ENCODE measurements at places on chromosomes 3 and 15.

DNA sequence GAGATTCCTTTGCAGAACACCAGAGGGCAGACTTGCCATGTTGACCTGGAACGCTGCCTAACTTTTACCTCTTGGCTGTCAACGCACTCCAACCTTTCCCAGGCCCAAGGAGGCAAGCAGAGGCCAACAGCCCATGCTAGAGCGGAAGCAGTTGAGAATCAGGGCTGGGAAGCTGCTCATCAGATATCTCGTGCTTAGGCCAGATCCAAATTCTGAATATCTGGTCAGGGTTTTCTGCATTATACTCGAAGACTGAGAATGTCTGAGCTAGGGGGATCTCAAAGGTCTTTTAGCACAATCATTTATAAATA, 2.5 kb downstream of the XIRP1 start:
- DNase-seq = peak; percentile 15

- DNase-seq = no peak
Measured at GRCh38 chr3:48993834-48994233, 3.8 kb downstream of the P4HTM start.

DNA sequence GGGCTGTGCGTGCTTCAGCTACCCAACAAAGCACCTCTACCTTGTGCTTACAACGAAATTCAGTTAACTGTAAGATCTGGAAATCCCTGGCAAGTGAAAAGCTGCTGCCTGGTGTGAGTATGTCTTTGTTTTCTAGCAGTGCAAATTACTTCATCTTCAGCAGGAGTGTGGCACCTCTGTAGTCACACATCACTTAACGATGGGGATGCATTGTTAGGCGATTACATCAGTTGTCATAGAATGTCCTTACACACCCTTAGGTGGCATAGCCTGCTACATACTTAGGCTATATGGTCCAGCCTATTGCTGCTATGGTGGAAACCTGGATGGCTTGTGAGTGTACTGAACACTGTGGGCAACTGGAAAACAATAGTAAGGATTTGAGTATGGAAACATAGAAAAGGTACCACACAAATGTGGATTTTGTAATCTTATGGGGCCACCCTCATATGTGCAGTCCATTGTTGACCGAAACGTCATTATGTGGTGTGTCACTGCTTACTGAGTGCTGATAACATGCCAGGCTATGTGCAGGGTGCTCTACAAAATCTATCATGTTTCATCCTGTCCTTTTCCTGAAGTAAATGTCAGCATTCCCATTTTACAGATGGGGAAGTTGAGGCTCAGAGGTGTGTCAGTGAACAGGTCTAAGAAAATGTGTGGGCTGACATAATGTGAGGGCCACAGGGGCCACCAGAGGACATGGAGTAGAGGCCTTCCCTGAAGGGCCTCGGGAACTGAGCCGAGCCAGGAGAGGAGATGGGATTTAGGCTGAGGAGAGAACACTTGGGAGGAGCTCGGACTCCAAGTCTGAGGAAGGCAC, 173.5 kb downstream of the VGLL4 start:
- DNase-seq = no peak

DNA sequence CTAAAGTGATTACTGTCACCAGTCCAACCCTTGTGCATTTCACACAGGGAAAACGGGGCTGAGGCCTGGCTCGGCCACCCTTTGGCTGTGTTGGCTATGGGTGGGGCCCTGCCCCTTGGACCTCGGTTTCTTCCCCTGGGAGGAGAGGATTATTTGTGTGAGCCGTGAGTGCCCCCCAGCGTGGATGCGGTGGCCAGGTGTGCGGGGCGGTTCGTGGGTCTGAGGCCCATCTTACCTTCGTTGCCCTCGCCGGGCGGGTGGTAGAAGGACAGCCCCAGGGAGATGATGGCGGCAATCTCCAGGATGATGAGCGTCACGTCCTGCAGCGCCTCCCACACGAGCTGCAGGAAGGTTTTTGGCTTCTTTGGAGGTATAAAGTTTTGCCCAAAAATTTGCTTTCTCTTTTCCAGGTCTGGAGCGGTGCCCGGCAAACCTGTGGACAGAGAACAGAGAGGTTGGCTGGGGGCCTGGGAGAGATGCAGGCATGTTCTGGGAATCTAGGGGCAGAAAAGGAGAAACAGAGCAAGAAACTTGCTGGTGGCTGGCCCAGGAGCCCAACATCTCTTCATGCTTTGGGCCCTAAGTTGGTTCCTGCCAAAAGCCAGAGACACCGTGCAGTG, 89.6 kb upstream of the SEC13 start:
- no peak for DNase-seq

DNA sequence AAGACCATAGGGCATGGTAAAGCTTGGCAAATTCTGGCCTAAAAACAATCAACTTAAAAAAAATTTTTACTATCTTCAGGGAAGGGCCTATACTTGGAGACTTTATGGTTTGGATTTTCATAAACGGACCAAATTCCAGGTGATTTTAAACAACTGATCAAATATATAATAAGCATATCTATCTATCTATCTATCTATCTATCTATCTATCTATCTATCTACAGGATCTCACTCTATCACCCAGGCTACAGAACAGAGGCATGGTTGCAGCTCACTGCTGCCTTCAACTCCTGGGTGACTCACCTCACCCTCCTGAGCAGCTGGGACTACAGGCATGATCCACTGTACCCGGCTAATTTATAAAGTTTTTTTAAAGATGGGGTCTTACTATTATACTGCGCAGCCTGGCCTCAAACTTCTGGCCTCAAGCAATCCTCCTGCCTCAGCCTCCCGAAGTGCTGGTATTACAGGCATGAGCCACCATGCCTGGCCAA, 6.7 kb downstream of the SPPL2A start:
- no peak for DNase-seq

GRCh38 chr3:52118156-52118875, 35.9 kb downstream of the POC1A start:
- DNase-seq = no peak

- no peak for DNase-seq
Measured at GRCh38 chr3:31225923-31226322, 306.8 kb upstream of the STT3B start.

GRCh38 chr3:177893331-177893730, 642.9 kb upstream of the KCNMB2 start:
- DNase-seq = no peak

DNA sequence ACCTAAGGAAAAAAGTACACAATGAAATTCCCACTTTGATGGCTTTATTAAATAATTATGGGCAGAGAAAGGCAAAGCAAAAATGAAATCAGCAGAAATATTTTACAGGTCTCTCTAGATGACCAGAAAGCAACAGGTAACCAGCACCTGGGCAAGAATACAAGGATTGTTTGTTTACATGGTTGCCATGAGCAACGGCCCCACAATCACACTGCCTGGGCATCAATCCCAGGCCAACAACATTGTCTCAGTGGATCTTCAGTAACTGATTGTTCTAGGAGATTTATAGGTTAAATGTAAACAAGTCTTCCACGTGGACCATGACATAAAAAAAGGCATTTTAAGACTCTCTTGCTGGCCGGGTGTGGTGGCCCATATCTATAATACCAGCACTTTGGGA, 82.6 kb downstream of the PDZRN3 start:
- no peak for DNase-seq

DNA sequence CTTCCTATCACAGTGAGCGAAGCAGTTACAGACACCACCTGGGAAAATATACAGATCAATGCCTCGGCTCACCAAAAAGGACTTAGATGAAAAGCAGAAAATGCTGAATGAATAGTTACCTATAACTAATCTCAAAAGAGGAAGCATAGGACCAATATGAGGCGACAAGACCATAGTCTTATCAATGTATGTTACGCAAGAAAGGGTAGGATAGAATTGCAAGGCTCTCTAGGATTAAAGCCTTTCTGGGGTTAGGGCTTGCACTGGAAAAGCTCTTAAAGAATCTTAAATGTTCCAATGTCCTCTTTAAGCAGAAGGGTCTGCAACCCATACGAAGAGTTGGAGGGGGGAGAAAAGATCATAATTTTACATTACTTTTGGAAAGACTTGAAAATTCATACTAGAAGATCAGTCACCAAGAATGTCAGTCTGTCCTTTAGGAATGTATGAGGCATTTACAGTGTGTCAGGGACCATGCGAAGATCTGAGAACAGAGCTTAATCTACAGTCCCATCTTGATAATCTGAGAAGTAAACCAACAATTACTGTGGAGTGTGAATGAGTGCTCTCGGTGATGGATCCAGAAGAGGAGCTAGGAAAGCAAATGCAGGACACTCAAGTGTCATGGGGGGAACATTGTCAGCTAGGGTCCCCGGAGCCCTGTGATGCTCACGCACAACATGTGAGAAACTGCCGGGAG, 185.9 kb downstream of the GREM1 start:
- DNase-seq = no peak

- no peak for DNase-seq
Measured at GRCh38 chr15:80557441-80558234, 137.5 kb upstream of the ABHD17C start.

DNA sequence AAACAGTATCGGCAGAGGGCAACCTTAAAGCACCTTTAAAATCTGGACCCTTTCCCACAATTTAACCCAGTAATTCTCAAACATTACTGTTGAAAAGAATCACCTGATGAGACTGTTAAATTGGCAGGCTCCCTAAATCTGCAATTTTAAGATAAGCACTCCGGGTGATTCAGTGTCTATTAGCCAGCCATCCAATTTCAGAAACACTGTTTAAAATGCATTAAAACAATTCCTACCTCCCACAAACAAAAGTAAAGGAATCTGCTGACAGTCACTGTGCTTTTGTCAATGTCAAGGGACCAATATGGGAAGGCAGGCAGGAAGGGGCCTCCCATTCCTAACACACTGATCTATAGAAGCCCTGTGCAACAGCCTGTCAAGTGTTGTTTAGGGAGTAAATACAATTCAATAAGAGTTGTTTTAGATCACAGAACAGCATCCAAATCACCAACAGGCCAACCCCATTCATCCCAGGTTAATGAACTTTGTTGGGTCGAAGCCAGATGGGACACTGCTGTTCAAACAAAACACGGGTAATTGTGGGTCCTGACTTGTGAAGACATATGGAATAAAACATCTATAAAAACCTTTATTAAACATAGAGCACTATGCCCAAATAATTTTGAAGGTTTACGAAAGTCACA, 21.4 kb downstream of the SIAH2 start:
- DNase-seq = no peak

- DNase-seq = no peak
Measured at GRCh38 chr3:147736226-147736625, 327.1 kb downstream of the ZIC1 start.

GRCh38 chr3:194865615-194866014, 179.9 kb downstream of the FAM43A start:
- DNase-seq = no peak

- no peak for DNase-seq
Measured at GRCh38 chr15:36109943-36110658, 469.3 kb upstream of the CDIN1 start.

DNA sequence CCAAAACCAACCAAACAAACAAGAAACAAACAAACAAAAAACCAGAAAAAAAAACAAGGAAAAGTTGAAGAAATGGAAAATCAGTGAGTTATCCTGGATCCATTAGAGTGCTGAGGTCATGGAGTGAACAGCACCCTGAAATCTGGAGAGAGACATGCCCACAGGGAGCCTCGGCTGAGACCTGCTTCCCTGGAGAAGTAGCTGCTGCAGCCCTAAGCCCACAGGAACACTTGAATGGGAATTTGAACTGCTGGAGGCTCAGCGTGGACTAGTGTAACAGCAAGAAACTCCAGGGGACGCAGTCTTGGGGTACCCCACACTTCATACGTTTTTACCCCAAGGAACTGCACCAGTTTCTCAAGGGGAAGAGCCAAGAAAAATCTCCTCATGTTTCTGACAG, 144.1 kb upstream of the UBE3A start:
- no peak for DNase-seq

GRCh38 chr15:39819533-39819932, 36.9 kb upstream of the FSIP1 start:
- no peak for DNase-seq

GRCh38 chr3:45011756-45012508, 14.2 kb upstream of the CLEC3B start:
- DNase-seq = no peak

DNA sequence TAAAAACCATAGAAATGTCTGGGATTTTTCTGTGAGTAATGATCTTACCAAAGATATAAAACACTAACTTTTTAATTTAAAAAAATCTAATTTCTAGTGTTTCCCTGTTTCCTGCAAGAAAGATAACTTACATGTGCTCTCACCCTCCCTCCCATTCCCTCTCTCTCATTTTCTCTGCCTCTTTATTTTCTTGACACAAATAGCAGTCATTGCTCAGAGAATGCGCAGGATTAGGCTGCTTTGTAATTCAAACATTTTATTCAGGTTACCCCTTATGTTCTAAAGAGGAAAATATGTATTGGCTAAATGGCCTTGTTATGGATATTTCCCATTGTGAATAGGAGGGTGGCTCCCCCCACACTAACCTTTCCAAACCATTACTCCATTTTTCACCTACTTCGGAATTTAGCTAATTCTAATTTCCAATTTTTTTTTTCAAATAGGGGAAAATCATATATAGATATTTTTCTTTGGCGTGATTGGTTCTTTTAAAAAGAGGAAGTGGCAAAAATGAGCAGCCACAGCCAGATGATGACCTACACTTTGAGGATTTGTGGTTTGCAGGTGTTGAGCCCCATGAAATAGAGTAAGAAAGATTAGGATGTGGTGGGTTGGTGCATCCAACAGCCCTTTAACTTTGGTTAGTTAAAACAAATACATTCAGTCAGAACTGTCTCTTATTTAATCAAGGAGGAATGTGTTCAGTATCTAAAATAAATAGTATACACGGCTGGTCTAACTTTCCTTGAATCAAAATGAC, 554.4 kb downstream of the IGSF11 start:
- no peak for DNase-seq

GRCh38 chr15:88704791-88705768, 66.3 kb downstream of the ISG20 start:
- DNase-seq = no peak

GRCh38 chr3:149215515-149215914, 6.1 kb downstream of the CP start:
- no peak for DNase-seq

DNA sequence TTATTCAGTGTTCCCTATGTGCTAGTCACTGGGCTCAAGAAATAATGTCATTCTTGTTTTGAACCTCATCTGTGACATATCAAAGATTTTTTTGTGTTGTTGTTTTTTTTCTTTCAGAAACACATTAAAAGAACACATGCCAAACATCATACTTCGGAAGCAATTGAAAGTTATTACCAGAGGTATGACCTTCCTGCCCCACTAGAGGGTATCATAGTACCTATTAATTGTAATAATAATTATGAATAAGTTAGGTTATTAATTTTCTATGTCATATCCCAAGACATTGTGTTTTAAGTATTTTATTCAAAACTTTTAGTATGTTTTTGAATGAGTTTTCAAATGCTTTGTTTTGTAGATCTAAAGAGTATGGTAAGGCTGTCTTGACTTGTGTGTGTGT, 65.7 kb downstream of the CDIN1 start:
- DNase-seq = no peak

DNA sequence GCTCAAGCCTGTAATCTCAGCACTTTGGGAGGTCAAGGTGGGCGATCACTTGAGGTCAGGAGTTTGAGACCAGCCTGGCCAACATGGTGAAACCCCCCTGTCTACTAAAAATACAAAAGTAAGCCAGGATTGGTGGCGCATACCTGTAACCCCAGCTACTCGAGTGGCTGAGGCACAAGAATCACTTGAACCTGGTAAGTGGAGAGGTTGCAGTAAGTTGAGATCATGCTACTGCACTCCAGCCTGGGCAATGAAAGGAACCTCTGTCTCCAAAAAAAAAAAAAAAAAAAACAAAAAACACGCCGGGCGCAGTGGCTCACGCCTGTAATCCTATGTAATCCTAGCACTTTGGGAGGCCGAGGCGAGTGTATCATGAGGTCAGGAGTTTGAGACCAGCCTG, 18.9 kb upstream of the AP4E1 start:
- DNase-seq = no peak

- no peak for DNase-seq
Measured at GRCh38 chr3:170953229-170953628, 44.8 kb upstream of the EIF5A2 start.
